Vagina (tissue), 2 donors: ENCODE measurements at places on chromosomes 3 and 15.

DNA sequence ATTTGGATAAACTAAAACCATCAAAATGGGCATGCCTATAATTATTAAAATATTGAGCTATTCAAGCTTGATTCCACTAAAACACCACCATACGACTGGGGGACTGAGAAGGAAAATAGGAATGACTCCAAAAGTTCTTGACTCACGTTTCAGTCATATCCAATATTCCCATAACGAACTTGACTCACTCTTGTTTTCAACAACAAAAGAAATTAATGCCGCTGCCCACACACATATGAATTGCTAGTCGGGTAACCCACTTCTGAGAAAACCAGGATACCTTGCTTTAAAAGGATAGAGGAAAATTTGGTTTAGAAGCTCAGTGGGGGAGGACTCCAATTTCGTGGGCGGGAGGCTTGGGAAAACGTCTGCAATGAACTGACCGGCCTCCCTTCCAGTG lies 5.2 kb downstream of the HTR3C start:
- no peak for DNase-seq
- no peaks in the 10 kb centered on the region for H3K4me1 ChIP-seq
- H3K27me3 ChIP-seq: no peaks in the 10 kb centered on the region
- no peak overlapping the region for H3K4me3 ChIP-seq
- H3K36me3 ChIP-seq: no peaks in the 10 kb centered on the region
- H3K27ac ChIP-seq: no peak overlapping the region

GRCh38 chr3:193929373-193929772 lies 206.6 kb upstream of the HES1 start:
- H3K36me3 ChIP-seq: no peaks in the 10 kb centered on the region
- no peaks in the 10 kb centered on the region for H3K27me3 ChIP-seq
- no peak for DNase-seq
- no peaks in the 10 kb centered on the region for H3K4me1 ChIP-seq
- no peak overlapping the region for H3K4me3 ChIP-seq
- no peak overlapping the region for H3K27ac ChIP-seq

DNA sequence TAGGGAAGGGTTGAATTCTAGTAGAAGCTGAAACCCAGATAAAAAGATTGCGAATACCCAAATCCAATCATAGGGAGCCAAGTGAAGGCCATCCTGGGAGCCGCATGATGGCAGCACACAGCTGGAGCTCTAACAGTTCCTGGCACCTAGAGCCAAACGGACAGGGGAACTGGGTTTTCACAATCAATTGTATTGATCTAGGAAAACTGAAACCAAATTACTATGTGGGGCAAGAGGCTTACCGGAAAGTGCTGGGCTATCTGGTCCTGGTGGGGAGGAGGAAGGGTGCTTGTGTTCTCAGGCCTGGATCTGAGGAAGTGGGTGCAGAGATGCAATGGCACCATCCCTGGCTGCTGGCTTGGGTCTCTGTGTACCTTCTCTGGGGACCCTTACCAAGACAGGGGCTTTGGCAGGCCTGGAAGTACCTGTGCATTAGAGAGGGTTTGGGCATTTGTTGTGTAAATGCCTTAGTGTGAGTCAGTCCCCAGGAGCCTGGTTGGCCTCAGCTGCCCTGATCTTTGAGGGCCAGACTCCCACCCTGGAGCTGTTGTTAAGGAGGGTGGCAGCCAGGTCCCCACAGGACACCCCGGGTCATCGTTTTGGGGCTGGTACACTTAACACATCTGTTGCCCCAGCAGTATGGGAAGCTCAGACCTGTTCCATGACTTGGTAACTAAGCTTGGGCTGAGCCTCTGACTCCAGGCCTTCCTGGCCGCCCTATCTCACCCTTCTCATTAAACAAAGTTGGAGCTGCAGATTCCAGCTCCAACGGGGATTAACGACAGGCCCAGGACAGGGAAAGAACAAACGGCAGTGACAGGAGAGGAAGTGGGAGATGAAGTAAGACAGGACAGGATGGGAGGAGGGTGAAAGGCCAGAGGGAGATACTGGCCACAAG lies 8.9 kb upstream of the FURIN start:
- no peak overlapping the region for H3K27ac ChIP-seq
- no peaks in the 10 kb centered on the region for H3K27me3 ChIP-seq
- H3K4me3 ChIP-seq: no peak overlapping the region
- H3K4me1 ChIP-seq: no peaks in the 10 kb centered on the region
- no peak for DNase-seq
- H3K36me3 ChIP-seq: no peaks in the 10 kb centered on the region

GRCh38 chr3:143247073-143247472 lies 127.5 kb downstream of the CHST2 start:
- H3K27me3 ChIP-seq: no peaks in the 10 kb centered on the region
- peaks cover under 1% of the 10 kb centered on the region for H3K4me1 ChIP-seq
- H3K27ac ChIP-seq: no peak overlapping the region
- no peaks in the 10 kb centered on the region for H3K36me3 ChIP-seq
- DNase-seq: peak; percentile 40
- no peak overlapping the region for H3K4me3 ChIP-seq

- H3K36me3 ChIP-seq: no peaks in the 10 kb centered on the region
- no peak overlapping the region for H3K27ac ChIP-seq
- H3K4me3 ChIP-seq: no peak overlapping the region
- H3K4me1 ChIP-seq: no peaks in the 10 kb centered on the region
- DNase-seq: no peak
- no peaks in the 10 kb centered on the region for H3K27me3 ChIP-seq
Observed at GRCh38 chr3:146342989-146343388, 92.1 kb upstream of the PLSCR4 start.

DNA sequence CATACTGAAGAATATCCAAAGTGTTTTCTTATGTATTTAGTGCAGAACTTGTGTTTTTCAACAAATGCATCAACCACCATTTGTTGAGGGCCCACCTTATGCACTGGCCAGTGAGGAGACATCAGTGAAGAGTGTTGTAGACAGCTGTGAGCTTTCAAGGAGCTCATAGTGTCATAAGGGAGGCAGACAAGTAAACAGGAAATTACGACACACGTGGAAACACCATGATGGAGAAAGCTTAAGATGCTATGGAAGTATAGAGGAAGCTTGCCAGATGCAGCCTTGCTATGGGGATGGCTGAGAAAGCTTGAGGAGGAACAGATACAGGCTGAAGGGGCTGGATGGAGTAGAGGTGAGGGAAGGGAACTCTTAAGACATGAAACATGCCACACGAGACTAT lies 50.8 kb upstream of the PSMD6 start:
- no peaks in the 10 kb centered on the region for H3K36me3 ChIP-seq
- H3K4me1 ChIP-seq: peaks cover 22% of the 10 kb centered on the region
- DNase-seq: no peak
- no peak overlapping the region for H3K27ac ChIP-seq
- H3K4me3 ChIP-seq: no peak overlapping the region

DNA sequence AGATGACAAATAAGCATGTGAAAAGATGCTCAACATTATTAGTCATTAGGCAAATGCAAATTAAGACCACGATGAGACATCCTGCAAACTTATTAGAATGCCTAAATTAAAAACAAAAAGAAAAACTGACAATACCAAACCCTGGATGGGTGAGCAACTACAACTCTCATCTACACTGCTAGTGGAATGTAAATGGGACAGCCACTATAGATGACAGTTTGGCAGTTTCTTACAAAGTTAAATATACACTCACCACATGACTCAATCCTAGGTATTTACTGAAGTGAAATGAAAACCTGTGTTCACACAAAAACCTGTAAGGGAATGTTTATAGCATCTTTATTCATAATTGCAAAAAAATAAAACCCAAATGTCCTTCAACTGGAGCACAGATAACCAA lies 74.7 kb downstream of the NPTN start:
- no peaks in the 10 kb centered on the region for H3K4me1 ChIP-seq
- peaks cover 61% of the 10 kb centered on the region for H3K36me3 ChIP-seq
- DNase-seq: no peak

DNA sequence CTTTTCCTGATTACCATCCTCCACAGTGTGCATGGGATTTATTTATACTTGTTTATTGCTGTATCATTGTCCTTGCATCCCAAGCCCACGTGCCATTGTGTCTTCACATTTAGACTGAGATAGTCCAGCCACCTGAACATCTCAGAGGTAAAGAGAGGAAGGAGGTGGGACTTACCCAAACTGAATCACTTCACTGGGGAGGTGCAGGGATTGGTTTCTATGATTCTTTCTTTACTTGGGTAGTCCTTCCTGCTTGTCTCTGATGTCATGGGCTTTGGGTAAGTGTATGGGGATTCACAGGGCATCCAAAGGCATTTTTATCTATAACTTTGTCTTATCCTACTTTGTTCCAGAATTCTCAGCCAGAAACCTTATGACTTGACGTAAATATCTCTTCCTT lies 141.5 kb upstream of the UMPS start:
- H3K27me3 ChIP-seq: no peaks in the 10 kb centered on the region
- no peaks in the 10 kb centered on the region for H3K36me3 ChIP-seq
- no peak overlapping the region for H3K4me3 ChIP-seq
- DNase-seq: no peak

DNA sequence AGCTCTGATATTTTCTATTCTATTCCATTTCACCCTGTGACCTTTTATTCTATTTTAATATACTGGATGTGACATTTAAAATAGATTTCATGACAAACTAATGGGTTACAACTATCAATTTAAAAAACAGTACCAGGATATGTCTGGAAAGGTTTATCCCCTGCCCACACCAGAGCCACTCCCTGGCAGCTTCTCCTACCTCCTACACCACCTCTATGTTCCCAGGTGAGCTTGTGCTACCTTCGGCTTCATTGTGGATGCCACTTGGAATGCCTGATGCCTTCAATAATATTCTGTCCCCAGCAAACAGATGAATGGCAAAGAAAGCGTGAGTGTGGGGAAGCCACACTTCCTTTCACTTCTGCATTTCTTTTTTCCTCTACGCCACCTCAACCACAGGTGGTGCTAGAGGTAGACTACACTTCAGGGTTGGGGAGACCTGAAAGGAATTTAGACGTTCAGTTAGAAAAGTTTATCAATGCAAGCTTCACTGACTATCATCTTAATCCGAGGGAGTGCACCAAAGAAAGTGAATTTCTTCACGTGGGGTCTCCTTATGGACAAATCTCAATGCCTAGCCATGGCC lies 213.0 kb downstream of the SSR3 start:
- H3K36me3 ChIP-seq: no peaks in the 10 kb centered on the region
- no peaks in the 10 kb centered on the region for H3K4me1 ChIP-seq
- no peak for DNase-seq
- H3K27ac ChIP-seq: no peak overlapping the region
- H3K27me3 ChIP-seq: no peaks in the 10 kb centered on the region

- no peak overlapping the region for H3K4me3 ChIP-seq
- H3K27ac ChIP-seq: no peak overlapping the region
- H3K27me3 ChIP-seq: no peaks in the 10 kb centered on the region
- peaks cover 16% of the 10 kb centered on the region for H3K4me1 ChIP-seq
Observed at GRCh38 chr15:31077181-31077580, 24.3 kb downstream of the TRPM1 start.

GRCh38 chr3:146154995-146155394 lies 6.0 kb downstream of the PLOD2 start:
- no peak for DNase-seq
- no peaks in the 10 kb centered on the region for H3K36me3 ChIP-seq
- H3K4me1 ChIP-seq: peaks cover 13% of the 10 kb centered on the region
- no peak overlapping the region for H3K4me3 ChIP-seq
- H3K27me3 ChIP-seq: no peaks in the 10 kb centered on the region
- H3K27ac ChIP-seq: no peak overlapping the region

- H3K27ac ChIP-seq: no peak overlapping the region
- H3K27me3 ChIP-seq: no peaks in the 10 kb centered on the region
- DNase-seq: no peak
- H3K4me1 ChIP-seq: no peaks in the 10 kb centered on the region
- H3K4me3 ChIP-seq: no peak overlapping the region
Observed at GRCh38 chr15:62145015-62145735, 19.9 kb downstream of the C2CD4B start.

DNA sequence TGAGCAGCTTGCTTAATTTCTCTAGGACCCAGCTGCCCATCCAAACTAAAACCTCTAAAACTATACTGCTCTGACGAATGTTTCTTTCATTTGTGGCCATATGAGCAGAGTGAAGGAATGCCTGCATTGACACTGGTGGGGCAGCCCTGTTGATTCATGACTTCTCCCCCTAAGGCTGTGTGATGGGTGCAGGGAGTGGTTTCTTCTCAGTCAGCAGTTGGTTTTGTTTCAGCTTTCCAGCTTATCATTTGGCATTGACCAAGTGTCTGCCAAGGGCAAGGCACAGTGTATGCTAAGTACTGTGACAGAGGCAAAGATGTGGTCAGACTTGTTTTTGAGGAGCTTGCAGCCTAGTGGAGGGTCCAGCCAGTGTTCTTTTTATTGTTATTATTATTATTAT lies 4.7 kb downstream of the ABHD6 start:
- H3K27me3 ChIP-seq: no peaks in the 10 kb centered on the region
- no peak overlapping the region for H3K4me3 ChIP-seq
- H3K4me1 ChIP-seq: peaks cover 25% of the 10 kb centered on the region
- H3K36me3 ChIP-seq: no peaks in the 10 kb centered on the region

DNA sequence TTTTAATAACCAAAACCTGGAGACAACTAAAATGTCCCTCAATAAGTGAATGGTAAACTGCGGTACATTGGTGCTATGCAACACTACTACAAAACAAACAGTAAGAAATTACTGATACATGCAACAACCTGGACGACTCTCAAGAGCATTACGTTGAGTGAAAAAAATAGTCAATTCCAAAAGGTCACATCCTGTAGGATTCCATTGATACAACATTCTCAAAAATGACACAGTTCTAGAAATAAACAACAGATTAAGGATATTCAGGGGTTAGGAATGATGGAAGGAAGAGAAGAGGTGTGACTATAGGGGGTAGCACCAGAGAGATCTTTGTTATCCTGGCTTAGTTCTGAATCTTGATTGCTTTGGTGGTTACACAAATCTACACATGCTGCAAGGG lies 72.2 kb downstream of the ZNF148 start:
- H3K4me1 ChIP-seq: peaks cover 22% of the 10 kb centered on the region
- H3K36me3 ChIP-seq: no peaks in the 10 kb centered on the region
- H3K4me3 ChIP-seq: no peak overlapping the region
- no peaks in the 10 kb centered on the region for H3K27me3 ChIP-seq
- H3K27ac ChIP-seq: no peak overlapping the region

- no peak overlapping the region for H3K27ac ChIP-seq
- no peak overlapping the region for H3K4me3 ChIP-seq
- no peak for DNase-seq
- no peaks in the 10 kb centered on the region for H3K27me3 ChIP-seq
- no peaks in the 10 kb centered on the region for H3K36me3 ChIP-seq
Observed at GRCh38 chr15:101309436-101310160, 14.6 kb upstream of the SNRPA1 start.

DNA sequence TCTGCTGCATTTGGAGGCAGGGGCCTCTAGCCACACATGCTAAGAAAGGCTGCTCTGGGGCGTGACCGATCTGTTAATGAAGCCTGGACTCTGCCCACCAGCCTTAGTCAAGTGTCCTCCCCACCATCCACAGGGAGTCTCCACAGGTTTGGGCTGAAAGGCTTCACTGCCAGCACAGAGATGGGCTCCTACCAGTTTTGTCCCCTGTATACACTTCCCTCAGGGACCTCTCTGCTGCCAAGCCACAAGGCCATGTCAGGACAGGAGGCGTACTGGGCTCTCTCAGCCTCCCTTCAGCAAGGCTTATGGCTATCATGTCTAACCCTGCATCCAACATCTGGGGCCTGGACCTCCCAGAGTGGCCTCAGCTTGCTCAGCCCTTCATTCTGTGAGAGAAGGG lies 23.5 kb downstream of the KIF9 start:
- H3K4me3 ChIP-seq: no peak overlapping the region
- H3K4me1 ChIP-seq: no peaks in the 10 kb centered on the region
- no peak for DNase-seq
- no peak overlapping the region for H3K27ac ChIP-seq
- no peaks in the 10 kb centered on the region for H3K27me3 ChIP-seq
- no peaks in the 10 kb centered on the region for H3K36me3 ChIP-seq
